Glutamatergic neuron (in vitro differentiated cells): ENCODE measurements at places on chromosomes 7 and 10.

DNA sequence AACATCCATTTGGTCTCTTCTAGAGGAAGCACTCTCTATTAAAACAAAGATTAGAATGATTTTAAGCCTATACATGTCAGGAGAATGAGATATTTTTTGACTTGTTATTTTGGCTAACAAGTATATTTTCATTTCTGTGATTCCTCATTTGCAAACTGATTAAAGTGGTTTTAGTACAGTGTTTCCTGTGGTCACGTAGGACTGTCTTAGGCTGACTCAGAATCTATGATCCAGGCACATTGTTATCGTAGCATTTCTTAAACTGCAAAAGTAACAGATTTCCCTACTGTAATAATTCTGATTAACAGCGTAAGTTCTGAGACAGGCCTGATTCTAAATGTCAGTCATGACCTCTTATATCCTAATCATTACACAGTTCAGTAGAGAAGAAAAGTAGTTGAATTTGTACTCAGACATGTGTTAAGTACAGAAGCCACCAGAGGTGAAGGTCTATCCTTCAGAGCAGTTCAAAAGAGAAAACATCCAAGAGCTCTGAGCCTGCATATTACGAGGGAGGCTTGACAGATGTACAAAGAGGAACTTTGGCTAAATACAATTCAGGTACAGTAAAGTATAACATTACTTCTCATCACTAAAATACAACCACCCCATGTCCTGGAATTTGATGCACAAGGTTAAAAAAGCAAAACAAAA lies 124.1 kb upstream of the TEX47 start:
- DNase-seq: no peak

DNA sequence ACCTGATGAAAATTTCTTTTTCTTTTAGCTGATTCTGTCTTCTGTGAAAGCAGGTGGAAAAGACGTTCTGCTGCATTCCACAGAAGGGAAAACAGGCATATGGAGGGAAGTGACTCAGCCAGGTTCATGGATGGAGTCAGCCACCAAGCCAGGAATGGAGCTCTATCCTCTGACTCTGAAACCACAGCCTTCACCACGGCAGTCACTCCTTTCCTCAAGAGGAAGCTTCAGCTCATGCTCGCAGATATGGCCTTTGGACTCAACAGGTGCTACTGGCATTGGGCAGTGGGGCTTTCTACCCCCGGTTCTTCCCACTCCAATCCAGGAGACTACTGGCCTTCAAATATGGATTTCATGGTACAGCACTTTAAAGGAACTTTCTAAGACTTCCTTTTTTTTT lies 11.5 kb upstream of the PLAU start:
- no peak for DNase-seq

GRCh38 chr7:81484261-81484660 lies 285.6 kb downstream of the HGF start:
- no peak for DNase-seq

DNA sequence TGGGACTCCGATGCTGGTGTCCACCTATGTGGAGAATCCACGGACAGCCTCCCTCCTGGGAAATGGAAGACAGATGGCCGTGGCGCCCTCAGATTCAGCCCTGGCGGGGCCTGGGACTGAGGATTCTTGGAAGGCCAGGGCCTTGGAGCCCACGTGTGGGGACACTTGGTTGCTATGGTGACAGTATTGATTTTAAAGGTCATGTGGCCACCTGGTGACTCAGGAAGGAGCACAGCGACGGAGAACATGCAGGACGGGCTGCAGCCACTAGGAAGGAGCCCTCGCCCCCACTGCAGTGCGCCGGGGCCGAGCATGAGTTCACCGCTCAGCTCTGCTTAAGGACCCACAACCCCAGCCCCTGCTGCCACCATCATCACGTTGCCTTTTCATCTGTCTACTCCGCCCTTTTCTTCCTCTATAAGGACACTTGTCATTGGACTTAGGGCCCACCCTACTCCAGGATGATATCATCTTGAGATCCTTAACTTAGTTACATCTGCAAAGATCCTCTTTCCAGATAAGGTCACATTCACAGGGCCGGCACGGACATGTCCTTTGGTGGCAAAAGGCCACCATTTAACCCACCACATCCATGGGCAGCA lies 3.7 kb upstream of the STK32C start:
- peak; percentile 67 for DNase-seq

DNA sequence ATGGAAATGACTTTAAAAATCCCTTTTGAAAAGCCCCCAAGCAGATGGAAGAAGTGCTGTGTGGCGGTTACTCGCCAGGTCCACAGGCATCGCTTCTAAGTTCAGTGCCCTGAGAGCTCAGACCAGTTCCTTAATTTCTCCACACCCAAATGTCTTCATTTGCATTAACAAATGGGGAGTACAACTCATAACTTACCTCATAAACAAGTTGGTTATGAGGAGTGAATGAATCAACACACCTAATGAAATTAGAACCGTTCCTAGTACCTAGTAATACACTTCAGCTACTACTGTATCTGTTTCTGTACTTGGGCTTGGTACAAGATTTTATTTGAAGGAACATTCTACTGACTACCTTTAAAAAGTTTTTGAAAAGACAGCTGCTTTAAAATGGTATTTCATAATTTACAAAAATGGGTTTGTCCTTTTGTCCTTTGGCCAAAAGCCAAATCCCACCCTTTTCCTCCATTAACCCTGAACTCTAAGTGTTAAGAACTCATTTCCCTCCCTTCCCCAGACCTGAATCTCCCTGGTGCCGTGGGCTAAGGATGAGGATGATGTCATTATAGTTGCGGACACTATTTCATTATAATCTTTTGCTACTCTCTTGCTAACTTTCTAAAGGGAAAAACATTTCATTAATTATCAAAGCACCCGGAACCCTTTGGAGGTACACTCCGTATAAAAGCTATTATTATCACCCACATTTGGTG lies 221.5 kb upstream of the CELF2 start:
- no peak for DNase-seq

DNA sequence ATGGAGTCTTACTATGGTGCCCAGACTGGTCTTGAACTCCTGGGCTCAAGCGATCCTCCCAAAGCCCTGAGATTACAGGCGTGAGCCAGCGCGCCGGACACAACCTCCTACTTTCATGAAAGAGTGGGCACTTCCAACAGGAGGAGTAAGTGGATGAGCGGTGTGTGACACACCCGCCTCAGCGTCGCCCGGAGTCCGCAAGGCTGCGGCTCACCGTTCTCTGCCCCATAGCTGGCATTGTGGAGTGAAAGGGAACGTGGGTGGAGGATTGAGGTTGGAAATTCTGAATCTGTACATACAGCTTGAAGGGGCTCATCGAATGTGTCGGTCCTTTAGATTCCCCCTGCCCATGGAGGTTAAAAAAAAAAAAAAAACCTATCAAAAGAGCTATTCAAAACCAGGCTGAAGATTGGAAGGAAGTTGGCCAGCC lies 524 bp upstream of the PRXL2A start:
- peak; percentile 23 for DNase-seq

GRCh38 chr7:68470836-68471435 lies 1127.3 kb upstream of the AUTS2 start:
- DNase-seq: no peak

DNA sequence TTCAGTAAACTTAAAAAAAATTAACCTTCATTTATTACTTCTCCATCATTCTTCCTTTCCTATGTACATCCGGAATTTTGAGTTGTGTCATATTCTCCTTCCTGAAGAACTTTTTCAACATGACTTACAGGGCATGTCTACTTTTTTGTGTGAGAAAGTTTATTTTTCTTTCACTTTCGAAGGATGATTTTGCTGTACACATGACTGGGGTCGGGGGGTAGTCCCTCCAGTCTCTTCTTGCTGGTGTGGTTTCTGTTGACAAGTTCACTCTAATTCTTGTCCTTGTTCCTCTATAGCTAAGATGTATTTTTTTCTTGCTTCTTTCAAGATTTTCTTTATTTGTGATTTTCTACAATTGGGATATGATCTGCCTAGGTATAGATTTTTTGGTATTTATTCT lies 55.8 kb downstream of the INPP5A start:
- no peak for DNase-seq

DNA sequence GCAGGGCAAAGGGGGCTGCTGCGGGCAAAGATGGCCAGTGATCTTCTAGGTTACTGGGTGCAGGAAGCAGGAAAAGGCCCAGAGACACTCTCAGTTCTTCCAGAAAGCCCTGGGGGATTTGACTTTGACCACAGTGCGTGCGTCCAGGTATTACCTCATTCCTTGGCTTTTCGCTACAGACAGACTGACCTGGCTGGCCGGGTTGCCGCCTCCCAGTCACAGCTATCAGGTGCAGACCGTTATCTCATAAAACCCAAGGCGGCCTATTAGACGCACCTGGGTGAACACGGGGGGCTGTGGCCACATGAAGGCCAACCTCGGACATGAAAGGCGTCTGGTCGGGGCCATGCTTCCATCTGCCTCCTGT lies 80.3 kb downstream of the FOXL3 start:
- DNase-seq: no peak

DNA sequence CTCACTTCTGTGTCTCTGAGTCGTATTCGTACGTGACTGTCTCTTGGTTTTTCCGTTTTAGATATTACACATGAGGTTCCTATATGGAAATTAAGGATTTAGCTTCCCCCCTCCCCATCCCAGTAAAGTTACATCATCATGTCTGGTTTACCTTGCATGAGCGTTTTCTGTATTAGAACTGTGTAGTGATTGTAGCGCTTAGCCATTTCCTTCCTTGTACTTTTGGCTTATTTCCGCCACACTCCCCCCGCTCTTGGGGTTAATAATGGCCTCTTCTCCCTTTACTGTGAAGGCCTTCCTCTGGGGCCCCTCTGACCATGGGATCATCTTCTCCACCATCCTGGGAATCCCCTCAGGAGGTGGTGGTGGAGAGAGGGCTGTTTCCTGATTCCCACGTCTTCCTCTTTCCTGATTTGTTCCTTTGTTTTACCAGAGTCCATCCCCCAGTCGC lies 27.2 kb upstream of the AP5Z1 start:
- no peak for DNase-seq

DNA sequence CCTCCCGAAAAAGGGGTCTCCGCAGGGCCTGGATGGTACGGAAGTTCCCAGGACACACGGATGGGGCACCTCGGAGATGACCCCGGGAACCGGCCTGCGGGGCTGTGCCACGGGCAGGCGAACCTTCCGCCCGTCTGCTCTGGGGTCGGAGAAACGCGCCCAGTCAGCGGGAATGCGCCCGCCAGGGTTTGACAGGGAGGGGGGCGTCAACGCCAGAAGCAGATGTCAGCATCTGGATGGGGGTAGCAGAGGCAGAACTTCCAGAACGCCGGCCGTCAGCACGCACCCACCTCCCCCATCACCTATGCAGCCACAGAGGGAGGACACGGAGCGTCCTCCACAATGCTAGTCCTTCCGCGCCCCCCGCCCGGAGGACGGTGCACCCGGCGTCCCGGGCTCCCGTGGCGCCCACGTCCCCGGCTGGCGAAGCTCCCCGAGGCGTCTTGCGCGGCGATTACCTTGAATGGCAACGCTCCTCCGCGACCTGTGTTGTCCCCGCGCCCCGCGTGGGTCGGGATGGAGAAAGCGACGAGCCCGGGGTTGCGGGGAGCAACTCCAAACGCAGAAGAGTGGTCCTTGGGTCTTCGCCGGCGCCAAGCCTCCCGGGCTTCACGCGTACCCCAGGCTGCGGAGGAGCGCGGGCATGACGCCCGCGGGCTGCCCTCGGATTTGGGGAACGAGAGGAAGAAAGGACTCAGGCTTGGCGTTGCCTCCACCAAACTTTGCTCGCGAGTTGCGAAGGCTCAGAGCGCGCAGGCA lies 561 bp downstream of the FGFR2 start:
- peak; percentile 50 for DNase-seq

- DNase-seq: no peak
Measured at GRCh38 chr10:26881600-26882331, 21.0 kb upstream of the ABI1 start.

DNA sequence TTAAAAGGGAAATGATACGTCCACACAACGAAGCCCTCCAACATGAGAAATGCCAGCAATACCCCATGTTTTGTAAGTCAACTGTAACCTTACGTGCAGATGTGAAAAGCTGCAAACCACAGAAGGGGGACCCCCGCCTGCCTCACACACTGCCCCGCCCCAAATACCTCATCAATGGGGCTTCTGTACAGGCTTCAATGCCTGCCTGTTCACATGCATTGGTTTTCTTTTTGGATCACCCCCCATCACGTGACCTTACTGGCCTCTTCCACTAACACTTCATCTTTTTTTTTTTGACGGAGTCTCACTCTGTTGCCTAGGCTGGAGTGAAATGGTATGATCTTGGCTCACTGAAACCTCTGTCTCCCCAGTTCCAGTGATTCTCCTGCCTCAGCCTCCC lies 224.0 kb downstream of the TNS3 start:
- no peak for DNase-seq

- DNase-seq: no peak
Measured at GRCh38 chr10:20976390-20976789, 79.3 kb upstream of the NEBL start.

- no peak for DNase-seq
Measured at GRCh38 chr7:1227814-1228544, 4.7 kb upstream of the UNCX start.

DNA sequence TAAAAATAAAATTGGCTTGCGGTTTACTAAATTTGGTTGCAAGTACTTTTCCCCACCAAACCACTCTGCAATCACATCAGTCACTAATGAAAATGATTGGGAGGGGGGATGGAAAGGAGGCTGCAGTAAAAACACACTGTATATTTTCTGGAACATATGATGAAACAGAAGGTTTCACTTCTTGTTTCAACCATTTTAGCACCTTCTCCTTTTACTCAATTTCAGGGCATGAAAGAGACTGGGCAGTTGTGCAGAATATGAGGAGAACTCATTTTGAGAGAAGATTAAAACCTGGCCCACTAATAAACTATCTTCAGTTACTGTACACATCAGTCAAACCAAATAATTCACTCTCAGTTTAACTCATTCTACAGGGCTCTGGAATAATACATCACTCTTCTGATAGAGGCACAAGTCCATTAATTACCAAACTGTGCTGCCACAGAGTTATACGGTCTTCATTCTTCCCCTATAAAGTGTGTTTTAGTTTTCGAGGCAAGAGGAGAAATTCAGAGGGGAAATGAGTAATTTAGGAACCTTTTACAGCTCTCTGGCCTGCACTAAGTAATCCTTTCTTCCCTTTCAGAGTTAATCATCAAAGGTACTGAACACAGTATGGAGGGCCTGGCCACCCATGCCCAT lies 25.5 kb downstream of the JAZF1 start:
- DNase-seq: no peak

GRCh38 chr10:26445411-26446031 lies 7.4 kb downstream of the APBB1IP start:
- no peak for DNase-seq

DNA sequence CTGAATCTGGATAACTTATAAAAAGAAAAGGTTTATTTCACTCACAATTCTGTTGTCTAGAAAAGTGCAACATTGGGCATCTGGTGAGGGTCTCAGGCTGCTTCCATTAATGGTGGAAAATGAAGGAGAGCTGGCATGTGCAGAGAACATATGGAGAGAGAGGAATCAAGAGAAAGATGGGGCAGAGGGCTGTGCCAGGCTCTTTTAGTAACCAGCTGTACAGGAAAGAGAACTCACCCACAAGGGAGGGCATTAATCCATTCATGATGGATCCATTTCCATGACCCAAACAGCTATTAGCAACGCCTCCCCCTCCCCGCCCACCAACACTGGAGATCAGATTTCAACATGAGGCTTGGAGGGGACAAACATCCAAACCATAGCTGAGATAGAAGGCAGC lies 61.7 kb upstream of the LYZL1 start:
- DNase-seq: peak; percentile 32
